Mammary epithelial cell (primary cell): ENCODE measurements at places on chromosomes 16 and 17.

DNA sequence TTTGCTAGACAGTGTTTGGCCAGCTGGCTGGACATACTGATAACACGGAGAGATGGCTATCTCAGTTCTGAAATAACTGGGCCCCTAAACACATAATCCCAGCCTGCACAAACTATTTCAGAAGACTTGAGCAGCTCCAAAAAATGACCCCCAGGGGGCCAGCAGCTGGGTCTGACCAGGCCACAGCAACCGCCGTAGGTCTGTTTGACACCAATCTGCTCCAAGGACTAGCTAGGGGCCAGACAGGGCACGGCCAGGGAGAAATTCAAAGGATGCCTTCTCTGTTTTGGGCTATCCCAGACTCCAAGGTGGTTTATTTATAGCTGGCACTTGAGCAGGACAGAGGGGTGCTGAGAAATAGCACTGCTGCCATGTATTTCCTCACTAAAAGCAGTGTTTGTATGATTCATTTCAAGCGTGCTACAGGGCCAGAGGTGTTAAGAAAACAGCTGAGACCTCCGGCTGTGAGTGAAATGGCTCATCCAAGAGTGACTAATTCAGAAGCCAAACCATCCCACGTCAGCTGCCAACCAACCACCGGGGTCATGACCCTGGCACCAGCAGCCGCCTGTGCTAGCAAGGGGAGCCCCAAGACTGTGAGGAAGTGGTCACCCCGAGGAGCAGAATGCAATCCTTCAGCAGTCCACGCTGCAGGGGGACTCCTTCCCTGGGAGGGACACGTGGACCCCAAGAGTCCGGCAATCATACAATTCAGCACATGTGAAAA, 5.7 kb downstream of the GGA2 start:
- DNase-seq: peak; percentile 96

GRCh38 chr16:26413780-26414179, 652.9 kb upstream of the C16orf82 start:
- DNase-seq: no peak

DNA sequence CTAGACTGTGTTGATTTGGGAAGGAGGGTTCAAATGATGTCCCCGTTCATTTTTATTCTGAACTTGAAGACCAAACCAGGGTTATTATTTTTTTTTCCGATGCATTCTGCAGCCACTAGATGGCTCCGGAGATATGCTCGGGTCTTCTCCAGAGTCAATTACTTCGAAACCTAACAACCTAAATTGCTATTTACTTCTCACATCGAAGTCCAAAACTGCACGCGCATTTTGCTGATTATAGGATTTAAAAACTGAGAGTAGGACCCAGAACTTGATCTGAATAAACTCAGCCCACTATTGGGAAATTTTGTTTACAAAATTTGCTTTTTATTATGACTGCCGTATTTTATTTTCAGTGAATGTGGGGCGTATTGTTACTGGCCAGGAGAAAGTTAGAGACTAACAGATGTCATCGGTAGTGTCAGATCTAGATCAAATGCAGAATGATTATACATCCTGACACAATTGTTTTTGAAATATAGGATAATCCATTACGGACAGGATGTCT, 263.8 kb downstream of the HS3ST3A1 start:
- DNase-seq: peak; percentile 43

DNA sequence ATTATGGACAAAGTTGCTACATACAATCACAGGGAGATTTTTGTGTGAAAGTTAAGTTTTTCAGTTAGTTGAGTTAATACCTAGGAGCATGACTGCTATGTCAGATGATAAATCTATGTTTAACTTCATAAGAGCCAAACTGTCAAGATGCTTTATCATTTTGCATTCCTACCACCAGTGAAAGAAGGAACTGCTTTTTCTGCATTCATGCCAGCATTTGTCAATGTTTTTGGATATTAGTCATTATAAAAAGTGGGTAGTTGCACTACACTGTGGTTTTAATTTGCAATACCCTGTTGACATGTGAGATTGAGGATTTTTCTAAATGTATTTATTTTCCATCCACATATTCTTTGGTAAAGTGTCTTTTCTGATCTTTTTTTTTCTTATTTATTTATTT, 434.0 kb upstream of the MON1B start:
- DNase-seq: peak; percentile 36

GRCh38 chr17:41910701-41911391, 7.9 kb downstream of the ACLY start:
- DNase-seq: peak; percentile 19

DNA sequence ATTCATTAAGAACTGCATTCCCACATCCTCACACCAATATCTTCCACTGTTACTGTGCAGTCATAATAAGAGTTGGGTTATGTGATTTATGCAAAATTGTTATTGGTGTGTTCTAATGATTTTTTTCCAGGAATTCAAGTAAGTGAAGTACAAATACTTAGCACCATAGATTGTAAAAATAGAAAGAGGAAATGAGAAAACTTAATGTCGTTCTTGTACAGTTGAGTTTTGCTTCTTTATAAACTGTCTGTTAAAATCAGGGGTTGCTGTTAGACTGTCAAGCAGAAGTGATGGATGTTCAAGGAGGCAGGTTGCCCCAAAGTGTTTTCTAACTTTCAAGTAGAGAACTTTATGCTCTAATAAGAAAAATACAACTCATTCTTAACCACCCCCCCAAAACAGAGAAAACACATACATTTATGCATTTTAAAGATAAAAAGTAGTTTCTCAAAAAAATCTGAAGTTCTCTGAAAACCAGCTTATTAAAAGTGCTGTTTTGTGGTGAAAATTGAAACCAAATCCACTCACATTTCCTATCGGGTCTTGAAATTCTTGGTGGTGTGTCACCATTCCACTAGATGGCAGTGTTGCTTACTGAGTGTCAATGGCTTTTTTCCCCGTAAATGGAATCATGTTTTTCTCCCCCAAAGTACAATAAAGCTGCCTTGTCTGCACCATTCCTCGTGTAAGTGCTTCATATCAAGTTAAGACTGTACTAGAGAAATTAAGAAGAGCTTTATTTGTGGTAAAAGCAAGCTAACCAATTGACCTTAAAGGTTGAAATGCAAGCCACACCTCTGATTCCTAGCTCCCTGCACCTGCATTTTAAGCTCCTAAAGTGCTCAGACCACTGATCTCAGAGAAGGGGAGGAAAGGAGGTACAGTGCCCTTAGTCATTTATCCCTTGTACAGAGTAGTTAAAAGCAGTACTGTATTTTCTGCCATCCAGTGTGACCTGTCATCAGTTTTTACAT, 4.7 kb upstream of the IGSF6 start:
- DNase-seq: peak; percentile 30

GRCh38 chr17:80379348-80379747, 35.6 kb upstream of the ENDOV start:
- no peak for DNase-seq
